ENCODE measurements at places on chromosomes 11 and 22.

- no peak for DNase-seq
These were observed 476.7 kb upstream of the CCDC179 start for GRCh38 chr11:23336961-23337360.

DNA sequence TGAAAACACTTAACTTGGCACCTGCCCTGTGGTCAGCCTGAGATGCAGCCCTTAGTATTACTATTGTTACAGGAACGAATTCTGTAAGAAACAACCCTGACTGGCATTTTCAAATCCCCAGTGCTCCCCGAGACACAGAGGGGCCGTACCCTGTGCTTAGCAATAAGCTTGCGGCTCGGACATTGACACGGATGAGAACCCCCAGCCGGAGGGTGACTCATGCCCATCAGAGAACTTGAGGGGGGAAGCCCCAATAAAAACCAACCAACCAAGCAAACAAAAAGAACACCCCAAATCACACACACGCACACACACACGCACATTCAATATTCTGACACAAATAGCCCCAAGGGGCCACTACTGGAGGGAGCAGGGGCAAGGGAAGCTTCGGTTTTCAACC is 63.8 kb downstream of the SHISAL1 start:
- no peak for DNase-seq

DNA sequence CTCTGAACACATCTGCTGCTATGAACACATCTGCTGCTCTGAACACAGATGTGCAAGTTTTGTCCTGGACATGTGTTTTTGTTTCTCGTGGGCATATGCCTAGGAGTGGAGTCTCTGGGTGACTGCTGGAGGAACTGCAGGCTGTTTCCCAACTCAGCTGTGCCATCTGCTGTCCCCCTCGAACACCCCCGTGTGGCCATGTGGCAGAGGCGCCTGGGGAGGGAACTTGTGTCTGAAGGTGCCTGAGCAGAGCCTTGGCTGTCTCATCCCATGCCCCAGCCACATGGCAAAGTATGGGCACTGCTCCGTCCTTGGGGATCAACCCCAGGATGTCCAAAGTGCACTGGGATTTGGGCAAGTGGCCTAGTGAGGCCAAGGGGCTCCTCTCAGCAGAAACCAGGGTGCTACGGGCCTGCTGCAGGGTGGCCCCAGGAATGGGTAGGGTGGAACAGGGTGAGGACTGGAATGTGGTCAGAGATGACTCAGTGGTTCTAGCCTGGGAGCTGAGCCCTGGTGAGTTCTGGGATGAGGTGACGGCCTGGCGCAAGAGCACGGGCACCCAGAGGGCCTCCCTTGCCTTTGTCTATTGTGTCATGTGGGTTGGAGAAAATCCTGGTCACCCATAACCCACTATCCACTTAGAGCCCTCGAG is 14.7 kb downstream of the GATD1 start:
- no peak for DNase-seq

DNA sequence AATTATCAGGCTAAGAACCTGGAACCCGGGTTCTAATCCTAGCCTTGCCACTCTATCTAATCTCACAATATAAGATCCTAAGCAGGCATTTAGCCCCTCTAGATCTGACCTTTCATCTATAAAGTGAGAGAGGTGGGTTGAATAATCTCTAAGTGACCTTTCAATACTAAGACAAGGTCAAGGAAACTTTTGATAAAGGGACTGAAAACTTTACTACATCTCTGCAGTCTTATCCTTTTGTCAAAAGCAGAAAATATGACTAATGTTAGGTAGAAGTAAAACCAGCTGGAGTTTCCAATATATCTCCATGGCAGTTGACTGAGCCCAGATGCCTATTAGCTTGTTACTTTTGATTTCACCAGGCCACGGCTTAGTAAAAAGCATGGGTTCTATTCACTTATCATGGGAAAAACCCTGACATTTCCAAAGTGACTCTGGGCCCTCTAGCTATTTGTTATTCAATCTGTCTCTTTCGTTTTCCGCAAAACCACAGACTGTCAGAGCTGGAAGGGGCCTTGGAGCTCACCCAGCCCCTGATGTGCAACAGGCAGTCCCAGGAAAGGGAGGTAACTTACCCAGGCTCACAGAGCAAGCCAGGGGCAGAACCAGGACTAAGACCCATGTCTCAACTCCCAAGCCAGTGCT is 75.8 kb downstream of the RAB30 start:
- no peak for DNase-seq

DNA sequence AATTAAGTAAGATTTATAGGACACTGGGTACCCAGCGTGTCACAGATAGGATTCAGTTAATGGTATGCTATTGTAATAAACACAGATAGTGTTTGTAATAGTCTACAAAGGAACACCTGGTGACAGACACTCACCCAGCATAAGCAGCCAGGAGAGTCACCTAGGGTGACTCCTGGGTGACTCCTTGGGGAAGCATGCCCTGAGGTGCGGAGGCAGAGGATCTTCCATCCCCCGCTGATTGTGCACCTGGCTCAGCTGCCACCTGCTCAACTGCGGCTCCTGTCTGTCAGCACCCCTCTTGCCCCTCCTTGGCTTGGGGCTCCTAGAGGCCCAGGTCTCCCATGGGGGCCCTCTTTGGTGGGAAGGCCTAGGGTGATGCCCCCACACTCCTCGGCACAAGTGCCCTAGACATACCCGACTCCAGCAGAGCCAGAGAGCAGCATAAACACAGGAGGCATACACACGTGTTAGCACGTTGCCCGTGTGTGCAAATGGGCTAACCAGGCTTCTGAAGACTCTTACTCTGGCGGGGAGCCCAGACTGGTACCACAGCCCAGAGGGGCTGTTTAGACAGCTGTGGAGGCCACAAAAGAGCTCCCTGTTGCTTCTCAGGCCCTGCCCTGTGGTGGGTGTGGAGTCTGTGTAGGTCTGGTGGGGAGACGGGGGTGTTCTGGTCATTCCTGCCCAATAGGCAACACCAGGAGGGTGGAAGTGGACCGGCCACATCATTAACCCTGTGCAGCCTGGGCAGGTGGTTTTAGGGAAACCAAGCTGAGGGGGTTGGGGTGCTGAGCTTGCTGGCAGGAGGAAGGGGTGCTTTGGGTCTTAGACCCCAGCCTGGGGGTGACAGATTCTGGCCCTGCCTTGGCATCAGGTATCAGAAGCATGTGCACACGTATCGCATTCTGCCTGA is 3.0 kb downstream of the INPPL1 start:
- DNase-seq: no peak

DNA sequence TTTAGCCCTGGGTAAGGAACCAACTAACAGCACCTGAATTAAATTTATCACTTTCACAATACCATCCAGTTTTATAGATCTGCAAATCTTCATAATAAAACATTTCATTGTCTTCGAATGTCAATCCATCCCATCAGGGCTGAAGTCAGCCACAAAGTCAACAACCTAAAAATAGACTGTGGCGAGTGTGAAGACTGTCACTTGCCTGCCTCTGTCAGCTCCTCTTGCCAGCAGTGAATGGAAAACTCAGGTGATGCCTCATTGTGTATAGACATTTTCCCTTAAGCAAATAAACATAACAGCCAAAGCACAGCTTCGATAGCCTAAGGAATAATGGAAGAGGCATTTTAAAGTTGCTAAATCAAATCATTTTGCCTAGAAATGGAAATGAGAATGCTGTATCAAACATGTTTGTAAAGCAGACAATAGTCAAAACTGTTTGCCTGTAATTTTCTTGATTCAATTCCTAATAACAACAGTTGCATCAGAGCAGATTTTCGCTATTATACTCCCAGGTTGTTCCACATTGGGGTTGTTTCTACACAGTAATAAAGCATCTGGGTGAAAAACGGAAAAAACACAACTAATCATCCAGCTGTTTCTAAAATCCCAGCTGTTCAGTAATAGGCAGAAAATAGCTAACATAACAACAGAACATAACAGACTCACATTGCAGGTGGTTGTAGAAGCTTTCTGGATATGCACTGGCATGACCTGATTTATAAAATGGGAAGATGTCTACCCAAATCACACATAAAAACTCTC is 15.7 kb downstream of the KCNA4 start:
- no peak for DNase-seq

DNA sequence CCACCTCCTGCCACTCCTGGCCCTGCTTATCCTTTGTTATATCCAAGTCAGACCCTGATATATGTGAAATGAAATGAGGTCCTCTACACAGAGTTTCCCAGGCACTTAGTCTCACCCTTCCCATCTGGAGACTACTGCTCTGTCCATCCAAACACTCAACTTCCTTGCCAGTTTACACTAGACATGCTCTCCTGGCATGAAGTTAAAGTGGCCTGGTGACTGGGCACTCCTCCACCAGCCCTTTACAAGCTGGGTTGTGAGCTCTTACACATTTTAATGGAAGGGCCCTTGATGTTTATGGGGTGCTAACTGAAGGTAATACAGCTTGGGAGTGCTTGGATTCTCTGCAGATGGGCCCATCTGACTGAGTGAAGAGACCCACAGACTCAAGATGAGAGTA is 216.1 kb upstream of the NARS2 start:
- no peak for DNase-seq

DNA sequence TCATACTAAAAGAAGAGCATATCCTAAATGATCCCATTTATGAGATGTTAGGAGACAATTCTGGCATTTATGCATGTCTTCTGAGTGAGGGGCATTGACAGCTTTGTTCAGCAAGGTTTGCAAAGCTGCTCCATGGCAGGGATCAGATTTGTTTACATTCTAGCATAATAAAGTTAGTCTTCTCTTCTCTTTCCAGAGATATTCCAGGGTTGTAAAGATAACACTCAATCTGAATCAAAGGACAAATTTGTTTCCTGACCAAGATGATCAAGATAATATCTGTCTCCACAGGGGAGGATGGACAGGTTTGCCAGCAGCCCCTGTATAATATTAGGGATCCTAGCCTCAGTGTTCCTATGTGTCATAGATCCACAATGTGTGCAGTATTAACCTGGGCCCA is 77.5 kb upstream of the ZC3H12C start:
- no peak for DNase-seq

- DNase-seq: no peak
These were observed 5.3 kb downstream of the CPT1B start for GRCh38 chr22:50572965-50573364.

DNA sequence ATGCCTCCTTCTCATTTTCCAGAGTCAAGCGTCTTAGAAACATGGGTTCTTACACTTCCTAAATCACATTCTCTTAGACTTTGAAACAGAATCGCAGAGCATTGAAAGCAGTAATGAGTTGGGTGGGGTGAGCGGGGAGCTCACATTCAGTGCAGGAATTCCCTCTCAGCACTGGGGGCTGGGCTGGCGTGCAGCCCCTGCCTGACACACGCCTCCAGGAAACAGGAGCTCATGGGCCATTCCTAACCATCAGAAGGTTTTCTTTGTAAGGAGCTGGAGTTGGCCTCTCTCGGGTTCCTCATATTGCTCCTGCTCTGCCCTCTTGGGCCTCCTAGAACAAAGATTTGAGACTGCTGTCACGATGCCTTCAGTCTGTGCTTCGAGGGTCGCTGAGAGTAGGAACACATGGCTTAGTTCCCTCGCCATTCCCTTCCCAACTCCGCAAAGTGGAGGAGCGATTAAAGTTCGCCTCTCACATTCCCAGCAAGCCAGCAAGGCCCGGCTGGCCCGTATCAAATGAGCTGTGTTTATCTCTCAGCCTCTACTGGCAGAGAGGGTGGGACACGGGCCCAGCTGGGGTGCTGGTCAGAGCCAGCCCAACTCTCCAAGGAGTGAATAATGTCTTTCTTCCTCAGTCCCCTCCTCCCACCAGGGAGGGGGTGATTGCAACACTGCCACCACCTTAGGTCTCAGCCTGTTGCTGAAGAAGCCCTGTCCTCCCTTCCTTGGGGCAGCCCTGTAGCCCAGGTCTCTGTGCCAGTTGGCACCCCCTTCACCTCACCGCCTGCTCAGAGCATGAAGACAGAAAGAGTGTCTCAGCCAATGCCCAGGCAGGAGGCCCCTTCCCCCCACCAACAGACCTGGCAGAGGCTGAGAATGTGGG is 10.4 kb downstream of the CHRDL2 start:
- DNase-seq: no peak

- peak; percentile 37 for DNase-seq
These were observed 1.1 kb downstream of the EIF4G2 start for GRCh38 chr11:10807493-10808234.

GRCh38 chr11:1747753-1748635 is 2.4 kb downstream of the IFITM10 start:
- no peak for DNase-seq
